ENCODE measurements at places on chromosomes 6 and 20.

DNA sequence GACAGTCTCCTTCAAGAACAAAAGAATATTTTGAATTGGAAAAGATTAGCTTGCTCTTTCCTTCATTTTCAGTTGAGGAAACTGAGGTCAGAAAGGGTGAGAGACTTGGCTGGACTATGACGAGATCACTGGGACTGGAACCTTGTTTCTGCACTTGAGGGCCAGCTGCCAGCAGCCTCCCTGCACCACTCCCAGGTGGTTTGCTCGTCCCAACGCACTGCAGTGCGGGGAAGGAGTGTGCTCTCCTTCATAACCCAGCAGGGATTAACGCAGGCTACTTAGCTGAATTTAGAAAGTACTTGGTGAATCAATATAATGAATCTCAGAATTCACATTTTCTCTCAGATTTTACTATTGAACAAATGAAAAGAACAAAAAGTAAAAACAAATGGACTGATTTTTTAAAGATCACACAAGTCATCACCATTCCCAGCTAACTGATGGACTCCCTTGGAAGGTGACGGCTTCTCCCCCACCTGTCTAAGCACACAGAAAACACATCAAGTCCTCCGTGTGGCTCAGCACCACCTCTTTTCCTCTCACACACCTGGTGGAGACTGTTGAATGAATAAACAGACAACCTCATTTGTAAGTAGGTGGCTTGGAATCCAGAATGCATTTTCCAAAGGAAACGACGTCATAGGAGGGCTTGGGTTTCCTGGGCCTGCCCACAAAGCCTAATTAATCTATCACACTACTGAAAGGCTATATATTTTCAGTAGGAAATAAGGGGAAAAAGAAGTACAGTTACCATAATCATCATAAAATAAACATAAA lies 121.0 kb downstream of the QRSL1 start:
- DNase-seq, result no peak

DNA sequence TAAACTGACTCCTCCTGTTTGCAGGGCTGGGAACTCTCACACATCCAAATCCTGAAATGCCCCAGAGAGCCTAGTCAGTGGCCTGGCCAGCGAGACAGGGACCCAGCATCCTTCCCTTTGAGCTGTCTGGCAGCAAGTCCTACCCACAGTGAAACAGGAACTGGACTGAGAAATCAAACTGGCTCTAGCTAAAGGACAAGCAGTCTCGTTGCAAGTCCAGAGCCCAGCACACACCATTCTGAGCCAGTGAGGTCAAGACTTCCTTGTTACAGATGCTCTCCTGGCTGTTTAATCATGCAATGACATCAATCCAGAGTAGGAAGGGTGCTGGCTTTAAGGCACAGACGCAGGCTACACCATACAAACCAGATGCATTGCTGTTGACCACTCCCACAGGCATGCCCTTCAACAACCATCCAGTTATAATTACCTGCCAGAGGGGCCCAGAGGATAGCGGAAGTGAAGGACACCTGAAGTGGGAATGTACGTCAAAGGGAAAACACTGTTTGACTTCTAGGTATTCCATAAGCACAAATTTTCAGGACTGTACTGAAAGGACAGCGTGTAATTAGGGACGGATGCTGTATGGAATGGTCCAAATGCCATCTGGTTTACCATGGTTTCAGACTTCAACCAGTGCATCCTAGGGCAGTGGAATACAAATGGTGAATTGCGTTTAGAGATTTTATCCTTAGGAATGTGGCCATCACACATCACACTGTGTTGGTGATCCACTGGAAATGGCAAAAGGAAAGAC lies 114.4 kb downstream of the SLC23A2 start:
- no peak for DNase-seq

DNA sequence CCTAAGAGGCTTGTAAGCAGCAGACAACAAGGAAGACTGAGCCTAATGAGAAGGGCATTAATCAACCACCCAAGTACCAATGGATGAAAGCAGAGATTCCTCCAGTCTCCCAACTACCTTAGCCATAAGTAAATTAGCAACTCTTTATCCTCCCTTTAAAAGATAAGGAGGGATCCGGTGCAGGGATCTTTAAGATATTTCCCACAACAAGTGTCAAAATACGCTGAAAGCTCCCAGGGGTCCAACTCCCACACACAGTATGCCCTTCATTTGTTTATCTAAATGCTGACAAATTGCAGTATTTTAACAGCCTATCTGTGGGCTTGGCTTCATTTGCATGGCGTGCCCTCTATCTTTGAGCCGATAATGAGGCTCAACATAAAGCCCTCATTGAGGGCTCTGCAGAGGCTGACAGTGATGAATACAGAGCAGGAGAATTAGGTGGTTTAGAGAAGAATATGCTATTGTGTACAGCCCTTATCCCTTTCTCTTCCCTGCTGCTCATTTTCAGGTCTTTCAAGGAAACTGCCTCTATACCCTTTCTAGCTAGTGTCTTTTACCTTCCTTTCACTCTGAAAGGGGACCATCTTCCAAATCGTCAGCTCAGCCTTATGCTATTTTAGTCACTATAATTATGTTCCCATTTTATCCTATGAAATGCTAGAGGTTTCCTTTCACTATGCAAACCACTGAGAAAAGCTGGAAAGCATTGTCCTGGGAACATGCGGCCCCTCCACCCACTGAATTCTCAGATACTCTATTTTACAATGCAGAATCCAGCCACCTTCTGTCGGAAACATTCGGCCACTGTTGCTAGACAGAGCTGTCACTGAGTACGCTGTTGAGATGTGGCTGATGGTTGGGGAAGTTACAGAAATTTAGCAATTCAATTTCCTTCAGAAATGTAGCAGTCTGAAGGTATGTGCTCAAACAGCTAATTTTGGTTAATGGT lies 575.2 kb upstream of the JAG1 start:
- no peak for DNase-seq

DNA sequence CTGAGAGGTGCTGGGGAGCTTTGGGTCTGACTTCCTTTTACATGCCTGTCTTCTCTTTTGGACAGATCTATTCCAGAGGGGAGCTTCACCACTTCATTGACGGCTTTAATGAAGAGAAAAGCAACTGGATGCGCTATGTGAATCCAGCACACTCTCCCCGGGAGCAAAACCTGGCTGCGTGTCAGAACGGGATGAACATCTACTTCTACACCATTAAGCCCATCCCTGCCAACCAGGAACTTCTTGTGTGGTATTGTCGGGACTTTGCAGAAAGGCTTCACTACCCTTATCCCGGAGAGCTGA lies 13.1 kb downstream of the PRDM1 start:
- no peak for DNase-seq

DNA sequence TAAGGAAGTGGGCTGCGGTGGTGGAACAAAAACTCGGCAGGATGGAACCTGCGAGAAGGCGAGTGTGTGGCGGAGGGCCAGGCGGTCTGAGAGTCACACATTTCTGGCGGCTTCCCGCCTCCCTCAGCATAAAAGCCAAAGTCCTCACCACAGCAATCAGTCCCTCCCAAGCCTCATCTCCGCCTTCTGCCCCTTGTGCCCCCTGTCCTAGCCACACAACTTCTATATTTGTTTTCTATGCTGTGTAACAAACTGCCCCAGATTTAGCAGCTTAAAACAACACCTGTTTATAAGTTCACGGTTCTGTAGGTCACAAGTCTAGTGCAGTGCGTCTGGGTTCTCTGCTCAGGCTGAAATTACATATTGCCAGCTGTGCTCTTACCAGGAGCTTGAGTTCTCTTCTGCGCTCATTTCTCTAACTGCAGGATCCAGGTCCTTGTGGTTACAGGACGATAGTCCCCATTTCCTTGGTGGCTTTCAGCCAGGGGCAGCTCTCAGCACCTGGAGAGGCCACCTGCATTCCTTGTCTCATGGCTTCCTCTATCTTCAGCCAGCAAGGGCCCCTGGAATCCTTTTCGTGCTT lies 11.7 kb upstream of the SPO11 start:
- no peak for DNase-seq

DNA sequence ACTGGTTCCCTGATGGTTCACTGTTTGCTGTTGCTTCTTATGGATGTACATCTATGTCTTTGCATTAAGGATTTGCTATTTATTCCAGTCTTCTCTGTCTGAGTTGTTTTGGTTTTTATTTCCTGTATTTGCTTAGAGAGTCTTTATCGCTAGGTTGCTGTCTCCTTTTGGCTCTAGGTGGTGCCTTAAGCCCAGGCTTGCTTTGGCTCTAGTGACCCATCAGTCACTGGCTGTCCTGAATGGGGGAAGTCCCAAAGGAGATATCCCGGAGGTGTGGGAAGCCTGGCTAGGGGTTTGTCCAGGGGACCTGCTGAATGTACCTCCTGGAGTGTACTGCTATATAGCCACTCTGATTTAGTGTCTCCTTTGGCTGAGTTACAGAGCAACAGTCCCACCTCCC lies 53.4 kb downstream of the MCHR2 start:
- DNase-seq, result no peak

GRCh38 chr20:44959638-44960102 lies 527 bp downstream of the TOMM34 start:
- DNase-seq, result peak; percentile 73

GRCh38 chr20:6395695-6396094 lies 272.9 kb upstream of the FERMT1 start:
- DNase-seq, result no peak

GRCh38 chr20:63642527-63643247 lies 10.5 kb downstream of the STMN3 start:
- DNase-seq, result no peak
